Stimulated activated CD8-positive, alpha-beta memory T cell treated with anti-CD3 and anti-CD28 coated beads, Interleukin-12 subunit alpha, Interleukin-12 subunit beta, amount 100 ng/mL, for 1 hour (primary cell): ENCODE measurements at places on chromosomes 3 and 15.

DNA sequence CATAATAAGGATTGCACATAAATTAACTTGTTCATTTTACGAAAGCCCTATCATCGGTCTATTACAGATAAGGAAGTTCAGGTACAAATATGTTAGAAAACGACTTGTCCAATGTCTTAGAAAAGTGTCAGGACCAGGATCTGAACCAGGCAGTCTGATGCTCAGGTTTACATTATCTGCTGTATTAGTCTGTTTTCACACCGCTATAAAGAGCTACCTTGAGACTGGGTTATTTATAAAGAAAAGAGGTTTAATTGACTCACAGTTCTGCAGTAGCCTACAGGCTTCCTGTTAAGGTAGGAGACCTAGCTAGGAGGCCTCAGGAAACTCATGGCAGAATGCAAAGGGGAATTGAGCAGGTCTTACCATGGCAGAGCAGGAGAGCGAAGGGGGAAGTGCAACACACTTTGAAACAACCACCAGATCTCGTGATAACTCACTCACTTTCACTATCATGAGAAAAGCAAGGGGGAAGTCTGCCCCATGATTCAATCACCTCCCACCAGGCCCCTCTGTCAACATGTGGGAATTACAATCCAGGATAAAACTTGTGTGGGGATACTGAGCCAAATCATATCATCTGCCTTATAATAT, 45.8 kb upstream of the GOLIM4 start:
- DNase-seq: no peak

DNA sequence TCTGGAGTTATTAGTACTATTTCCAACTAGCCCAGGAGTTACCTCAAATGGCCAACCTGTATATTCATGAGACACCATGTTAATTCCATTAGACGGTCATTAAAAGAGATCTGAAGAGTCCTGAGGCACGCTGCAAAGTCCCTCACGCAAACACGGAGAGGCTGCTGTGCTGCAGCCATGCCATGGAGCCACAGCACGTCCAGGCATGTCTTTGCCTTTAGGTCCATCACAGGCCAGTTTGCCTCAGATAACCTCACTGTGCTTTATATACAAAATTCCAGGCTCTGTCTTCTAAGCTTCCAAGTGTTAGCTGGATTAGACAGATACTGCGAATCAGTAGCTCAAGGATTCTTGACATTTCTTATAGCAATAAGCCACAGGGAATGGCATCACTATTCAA, 9.8 kb upstream of the PLAAT1 start:
- DNase-seq: no peak

DNA sequence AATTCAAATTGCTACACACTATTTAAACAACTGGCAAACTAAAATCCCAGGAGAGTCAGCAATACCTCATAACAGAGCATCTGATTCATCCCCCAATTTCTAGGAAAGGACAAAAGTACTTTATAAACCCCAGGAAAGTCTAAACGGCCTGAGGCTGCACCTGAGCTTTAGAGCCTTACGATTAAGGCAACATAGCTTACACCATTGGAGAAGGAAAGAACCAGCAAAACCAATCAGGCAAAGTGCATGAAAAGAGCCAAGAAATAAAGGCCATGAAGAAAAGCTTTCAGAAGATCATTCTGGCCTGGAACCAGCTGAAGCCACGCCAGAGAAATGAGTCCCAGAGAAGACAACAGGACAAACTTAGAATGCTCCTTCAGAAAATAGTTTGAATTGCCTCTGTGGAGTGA, 48.1 kb downstream of the PTPN9 start:
- DNase-seq: no peak

DNA sequence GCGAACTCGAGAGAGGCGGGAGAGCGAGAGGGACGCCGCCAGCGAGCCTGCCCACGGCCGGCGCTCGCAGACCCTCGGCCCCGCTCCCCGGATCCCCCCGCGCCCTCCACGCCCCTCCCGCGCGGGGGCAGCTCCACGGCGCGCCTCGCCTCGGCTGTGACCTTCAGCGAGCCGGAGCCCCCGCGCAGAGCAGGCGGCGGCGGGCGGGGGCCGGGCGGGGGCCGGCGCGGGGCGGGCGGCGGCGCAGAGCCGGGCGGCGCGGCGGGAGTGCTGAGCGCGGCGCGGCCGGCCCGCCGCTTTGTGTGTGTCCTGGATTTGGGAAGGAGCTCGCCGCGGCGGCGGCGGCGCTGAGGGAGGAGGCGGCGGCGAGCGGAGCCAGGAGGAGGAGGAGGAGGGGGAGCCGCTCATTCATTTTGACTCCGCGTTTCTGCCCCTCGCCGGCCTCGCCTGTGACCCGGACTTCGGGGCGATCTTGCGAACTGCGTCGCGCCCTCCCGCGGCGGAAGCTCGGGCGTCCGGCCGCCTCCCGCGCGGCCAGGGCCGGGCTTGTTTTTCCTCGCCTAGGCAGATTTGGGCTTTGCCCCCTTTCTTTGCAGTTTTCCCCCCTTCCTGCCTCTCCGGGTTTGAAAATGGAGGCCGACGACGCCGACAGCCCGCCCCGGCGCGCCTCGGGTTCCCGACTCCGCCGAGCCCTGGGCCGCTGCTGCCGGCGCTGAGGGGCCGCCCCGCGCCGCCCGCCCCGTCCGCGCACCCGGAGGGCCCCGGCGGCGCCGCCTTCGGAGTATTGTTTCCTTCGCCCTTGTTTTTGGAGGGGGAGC, 524 bp downstream of the IGF1R start:
- DNase-seq: no peak

DNA sequence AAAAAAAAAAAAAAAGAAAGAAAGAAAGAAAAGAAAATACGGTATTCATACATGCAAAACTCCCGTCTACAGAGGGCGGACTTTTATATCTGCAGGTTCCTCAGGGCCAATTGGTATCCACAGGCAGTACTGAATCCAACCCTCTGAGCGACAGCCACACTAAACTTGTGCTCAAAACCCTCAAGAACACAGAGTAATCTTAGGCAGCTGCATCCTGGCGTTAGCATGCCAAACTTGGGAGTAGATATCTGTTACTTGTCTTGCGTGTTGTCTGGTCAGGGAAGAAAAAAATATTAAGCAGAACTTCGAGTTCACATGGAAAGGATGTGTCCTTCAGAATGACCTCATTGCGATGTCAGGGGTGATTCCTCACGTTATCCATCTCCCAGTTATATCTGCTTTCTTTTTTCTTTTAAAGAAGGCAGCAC, 12.8 kb downstream of the SNAP23 start:
- DNase-seq: no peak

DNA sequence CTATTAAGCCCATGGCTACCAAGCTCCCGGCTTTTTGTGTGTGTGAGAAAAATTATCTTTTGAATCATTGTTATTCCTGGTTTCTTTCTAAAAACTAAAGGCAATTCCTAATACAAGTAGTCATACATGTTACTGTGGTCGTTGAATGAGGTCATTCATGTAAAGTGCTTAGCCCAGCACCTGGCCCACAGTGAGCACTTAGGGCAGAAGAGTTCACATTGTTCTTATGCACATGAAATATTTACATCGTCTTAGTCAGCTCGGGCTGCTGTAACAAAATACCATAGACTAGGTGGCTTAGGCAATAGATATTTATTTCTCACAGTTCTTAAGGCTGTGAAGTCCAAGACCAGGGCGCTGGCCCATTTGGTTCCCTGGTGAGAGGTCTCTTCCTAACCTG, 216.1 kb downstream of the SHQ1 start:
- no peak for DNase-seq

- no peak for DNase-seq
Measured at GRCh38 chr15:68986322-68986721, 28.2 kb upstream of the NOX5 start.

- DNase-seq: no peak
Measured at GRCh38 chr15:40344217-40344616, 3.5 kb upstream of the CCDC9B start.

GRCh38 chr3:49534581-49535441, 19.5 kb upstream of the BSN start:
- no peak for DNase-seq

DNA sequence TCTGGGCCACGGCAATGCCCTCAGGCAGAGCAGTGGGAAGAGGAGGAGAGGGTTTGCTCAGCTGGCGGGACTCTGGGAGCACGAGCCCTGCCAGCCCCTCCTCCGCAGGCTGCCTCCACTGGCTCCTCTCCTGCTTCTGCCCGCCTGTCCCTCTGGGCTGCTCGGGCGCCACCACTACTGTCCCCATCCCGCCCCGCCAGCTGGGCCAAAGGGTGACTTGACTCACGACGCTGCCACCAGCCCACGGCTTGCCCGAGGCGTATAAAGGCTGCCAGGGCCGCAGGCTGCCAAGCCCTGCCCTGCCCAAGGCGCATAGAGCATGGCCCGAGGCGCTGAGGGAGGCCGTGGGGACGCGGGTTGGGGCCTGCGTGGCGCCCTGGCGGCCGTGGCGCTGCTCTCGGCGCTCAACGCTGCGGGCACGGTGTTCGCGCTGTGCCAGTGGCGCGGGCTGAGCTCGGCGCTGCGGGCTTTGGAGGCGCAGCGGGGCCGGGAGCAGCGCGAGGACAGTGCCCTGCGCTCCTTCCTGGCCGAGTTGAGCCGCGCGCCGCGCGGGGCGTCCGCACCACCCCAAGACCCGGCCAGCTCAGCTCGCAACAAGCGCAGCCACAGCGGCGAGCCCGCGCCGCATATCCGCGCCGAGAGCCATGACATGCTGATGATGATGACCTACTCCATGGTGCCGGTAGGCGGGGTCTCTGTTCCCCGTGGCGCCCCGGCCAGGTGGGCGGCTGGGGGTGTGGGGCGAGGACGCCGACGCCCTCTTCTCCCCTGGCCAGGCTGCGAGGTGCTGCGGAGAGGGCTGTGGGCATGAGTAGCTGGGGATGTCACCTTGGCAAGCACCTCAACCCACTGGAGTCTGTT, at the start of gene GLDN:
Gene GLDN, plus strand, starts transcription at position 290 of the 861 bp plus-strand sequence. Its CDS starts 30 bp downstream, at position 320.
- no peak for DNase-seq

DNA sequence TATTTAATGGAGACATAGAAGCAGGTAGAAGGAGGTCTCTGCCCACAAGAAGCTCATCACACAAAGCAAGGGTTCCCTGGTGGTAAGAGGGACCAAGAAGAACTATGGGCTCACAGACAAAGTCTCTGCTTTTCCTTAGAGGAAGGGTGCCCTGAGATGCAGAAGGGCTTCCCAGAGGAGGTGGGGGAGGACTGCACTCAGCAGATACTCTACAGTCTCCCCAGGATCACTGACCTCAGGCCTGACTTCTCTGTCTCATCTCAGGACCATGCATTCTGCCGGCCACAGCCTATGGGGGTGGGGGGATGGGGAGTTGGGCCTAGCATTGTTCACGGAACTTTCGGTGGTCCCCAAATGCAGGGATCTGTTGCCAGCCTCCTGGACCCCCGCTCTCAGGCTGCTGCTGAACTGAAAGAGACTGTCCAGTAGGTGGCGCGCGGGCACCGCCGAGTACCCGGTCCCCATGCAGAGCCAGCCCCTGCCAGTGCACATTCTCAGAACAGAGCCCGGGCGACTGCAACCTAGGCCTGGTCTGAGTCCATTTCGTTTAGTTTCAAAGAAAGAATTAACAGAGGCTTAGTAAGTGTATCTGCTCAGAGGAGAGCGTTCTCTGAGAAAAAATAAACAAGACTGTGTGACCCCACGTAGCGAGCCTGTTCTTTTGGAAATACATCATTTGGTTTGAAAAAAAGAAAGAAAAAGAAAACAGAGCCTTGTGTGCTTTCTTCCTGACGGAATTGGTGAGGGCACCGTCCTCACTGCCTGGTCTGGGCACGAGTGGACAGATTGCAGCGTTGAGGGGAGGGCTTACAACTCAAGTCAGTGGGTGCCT, 74.1 kb downstream of the LRTM1 start:
- no peak for DNase-seq

DNA sequence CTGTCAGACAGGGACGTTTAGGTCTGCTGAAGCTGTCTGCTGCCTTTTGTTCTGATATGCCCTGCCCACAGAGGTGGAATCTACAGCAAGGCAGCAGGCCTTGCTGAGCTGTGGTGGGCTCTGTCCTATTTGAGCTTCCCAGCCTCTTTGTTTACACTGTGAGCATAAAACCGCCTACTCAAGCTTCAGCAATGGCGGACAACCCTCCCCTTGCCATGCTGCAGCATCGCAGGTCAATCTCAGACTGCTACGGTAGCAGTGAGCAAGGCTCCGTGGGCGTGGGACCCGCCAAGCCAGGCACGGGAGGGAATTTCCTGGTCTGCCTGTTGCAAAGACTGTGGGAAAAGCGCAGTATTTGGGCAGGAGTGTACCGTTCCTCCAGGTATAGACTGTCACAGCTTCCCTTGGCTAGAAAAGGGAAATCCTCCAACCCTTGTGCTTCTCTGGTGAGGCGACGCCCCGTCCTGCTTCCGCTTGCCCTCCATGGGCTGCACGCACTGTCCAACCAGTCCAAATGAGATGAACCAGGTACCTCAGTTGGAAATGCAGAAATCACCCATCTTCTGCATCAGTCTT, 71.4 kb downstream of the SPSB4 start:
- DNase-seq: no peak

- DNase-seq: no peak
Measured at GRCh38 chr3:31157047-31157694, 262.7 kb upstream of the GADL1 start.
